Brain pericyte (primary cell): ENCODE measurements at places on chromosomes 7 and 10.

DNA sequence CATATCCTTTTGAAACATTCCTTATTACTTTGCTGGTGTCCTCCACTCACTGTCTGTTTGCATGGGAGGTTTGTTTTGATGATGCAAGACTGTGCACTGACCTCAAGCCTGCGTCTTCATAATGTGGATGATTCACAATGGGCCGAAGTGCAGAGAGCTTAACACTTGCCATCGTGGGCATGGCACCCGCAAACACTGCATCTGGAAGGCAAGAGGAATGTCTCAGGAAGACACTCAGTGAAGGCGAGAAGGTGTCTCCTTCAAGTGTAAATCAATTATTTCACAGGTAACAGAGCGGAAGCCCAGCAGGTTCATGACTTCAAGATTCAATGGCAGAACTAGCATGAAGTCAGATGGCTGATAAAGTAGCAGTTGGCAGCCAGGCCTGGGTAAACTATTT, 98.1 kb downstream of the DPY19L1 start:
- DNase-seq = peak; percentile 3

GRCh38 chr10:11472158-11472753, 139.2 kb downstream of the USP6NL start:
- DNase-seq = peak; percentile 16

DNA sequence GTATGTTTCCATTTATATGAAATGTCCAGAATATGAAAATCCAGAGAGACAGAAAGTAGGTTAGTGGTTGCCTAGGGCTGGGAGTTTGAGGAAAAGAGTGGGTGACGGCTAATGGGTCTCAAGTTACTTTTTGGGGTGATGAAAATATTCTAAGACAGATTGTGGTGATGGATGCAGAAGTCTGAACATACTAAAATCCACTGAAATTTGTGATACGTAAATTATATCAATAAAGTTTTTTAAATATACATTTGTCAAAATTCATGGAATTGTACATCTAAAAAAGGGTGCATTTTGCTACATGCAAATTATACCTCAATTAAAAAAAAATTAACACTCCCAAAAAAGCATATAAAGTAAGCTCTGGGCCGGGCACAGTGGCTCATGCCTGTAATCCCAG, 9.4 kb downstream of the DDIT4 start:
- DNase-seq = no peak

GRCh38 chr7:114422507-114423501, 8.2 kb downstream of the FOXP2 start:
- no peak for DNase-seq
